Fibroblast of upper back skin (primary cell): ENCODE measurements at places on chromosomes 2 and 18.

DNA sequence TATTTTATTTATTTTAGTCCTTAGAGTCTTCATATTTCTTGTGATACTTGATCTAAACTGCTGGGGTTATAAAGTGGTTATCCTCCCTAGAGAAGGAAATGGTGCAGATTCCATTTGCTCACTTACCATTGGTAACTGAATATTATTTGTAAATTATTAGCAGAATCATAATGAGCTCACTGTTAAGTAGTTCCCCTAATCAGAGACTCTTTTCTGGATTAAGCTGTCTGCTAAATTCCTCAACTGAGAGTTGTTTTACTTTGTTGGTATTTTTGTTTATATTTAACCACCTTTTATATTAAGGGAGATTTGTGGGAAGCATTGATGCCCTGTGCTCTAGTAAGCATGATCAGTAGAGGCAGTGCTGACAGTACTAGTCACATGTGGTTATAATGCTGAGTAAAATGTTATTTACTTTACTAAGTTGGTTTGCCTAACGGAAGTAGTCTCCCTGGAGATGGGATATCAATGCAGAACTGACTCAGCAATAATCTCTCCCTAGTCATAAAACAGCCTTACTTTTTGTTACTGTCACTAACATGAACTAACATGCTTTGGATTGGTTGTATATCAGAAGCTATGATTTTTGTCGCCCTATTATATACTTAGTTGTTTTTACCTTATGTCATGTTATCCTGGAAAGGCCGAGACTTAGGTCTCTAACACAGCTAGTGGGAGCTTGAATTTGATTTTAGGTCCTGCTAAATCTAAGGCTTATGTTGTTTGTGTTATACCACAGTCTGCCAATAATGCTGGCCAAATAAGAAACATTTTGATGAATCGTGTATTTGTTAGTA, 166.7 kb downstream of the MCFD2 start:
- peak; percentile 77 for DNase-seq

DNA sequence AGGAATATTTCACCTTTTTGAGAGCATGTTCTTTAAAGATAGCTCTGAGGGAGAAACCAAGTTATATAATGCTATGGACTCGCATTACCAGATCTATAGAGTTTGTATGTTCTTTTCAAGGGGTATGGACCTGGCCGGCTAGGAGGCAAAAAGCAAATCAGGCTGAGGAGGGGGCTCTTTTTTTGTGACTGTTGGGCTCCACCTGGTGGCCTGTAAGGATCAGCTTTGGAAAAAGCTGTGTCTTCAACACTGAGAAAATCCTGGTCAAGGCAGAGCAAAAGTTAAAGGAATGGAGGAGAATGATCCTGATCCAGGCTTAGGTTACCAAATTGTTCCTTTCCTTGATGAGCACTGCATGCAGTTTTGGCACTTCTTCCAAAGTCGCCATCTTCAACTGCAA, 180.5 kb downstream of the DIS3L2 start:
- DNase-seq, result peak; percentile 33

- peak; percentile 7 for DNase-seq
These were observed at the start of gene ABHD1 for GRCh38 chr2:27123302-27124150. ABHD1 (plus strand) TSS chr2:27123815; CDS start chr2:27123949, 134 bp downstream.

GRCh38 chr18:6564950-6565814, 150.5 kb upstream of the L3MBTL4 start:
- no peak for DNase-seq

DNA sequence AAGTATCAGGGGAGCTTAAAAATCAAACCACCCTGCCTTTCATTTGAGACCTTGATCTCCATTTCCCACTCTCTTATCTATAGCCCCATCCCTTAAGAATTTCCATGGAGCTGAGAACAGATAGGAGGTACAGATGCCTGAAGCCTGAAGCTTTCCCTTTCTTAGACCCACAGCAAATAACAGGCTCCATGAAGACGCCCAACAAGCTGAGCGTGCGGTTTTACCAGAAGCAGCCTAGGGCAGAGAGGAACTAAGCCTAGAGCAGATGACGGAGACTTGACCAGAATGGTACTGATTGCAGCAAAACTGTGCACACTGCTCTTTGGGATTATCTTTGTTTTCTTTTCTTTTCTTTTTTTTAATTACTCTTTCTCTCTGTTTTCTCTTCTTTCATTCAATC, 1.7 kb upstream of the ERBB4 start:
- no peak for DNase-seq
